ENCODE measurements at places on chromosomes 11 and 22.

DNA sequence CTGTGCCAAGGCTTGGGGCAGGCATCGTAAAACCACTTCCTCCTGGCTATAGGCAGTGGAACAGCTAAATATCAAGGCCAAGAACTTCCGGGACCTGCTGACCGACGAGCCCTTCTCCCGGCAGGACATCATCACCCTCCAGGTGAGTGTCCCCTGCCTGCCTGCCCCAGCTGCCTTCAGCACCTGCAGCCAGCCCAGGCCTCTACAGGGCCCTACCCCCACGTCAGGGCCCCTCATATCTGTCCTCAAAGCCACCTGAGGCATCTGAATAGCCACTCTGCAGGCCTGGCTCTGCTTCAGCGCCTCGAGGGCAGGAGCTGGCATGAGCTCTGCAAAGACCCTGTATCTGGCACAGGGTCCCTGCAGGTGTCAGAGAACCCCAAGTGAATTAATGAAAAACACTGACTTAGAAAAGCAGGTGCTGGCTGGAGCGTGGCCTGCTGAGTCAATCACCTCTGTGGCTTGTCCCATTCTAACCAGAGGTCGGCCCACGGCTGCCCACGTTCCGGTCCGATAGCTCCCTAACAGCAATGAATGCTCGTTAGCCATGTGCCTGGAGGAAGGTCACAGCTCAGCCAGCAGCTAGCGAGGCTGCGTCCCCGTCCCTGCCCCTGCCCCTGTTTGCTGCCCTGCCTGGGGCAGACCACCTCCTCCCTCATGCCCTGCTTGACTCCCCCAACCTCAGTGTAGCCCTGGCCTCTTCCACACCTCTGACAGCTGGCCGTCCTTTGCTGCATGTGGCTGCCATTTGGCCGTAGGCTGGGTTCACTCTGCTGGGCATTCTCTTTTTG, 16.8 kb downstream of the PPIL2 start:
- no peak for DNase-seq

DNA sequence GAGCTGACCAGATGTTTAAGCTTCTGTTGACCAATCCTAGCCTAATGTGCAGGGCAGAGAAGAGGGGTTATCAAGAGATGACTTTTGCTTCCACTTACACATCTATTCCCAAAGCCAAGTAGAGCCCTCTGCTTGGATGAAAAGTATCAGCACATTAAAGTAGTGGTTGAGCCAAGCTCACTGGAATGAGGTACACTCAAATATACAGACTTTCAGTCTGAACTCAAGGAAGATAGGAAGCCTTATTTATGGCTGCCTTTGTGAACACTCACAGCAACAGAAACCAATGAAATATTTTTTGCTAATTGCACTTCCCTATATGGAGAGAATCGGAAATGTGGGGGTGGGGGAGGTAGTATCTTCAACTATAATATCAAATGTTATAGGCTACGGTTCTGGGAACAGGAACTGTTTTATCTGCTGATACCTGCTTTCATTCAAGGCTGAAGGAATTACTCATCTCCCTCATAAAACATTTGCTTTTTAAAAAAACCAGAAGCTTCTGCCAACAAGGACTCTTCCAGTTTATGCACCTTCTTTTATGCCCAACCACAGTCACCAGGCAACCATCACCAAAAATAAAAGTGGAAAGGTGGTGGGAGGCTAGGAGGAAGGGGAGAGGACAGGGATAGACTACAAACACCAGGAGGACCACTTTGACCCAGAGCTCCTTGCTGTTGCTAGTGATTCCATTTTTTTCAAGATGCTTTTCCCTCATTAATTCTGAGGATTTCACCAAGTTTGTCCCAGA, 91.2 kb downstream of the CLPB start:
- no peak for DNase-seq

DNA sequence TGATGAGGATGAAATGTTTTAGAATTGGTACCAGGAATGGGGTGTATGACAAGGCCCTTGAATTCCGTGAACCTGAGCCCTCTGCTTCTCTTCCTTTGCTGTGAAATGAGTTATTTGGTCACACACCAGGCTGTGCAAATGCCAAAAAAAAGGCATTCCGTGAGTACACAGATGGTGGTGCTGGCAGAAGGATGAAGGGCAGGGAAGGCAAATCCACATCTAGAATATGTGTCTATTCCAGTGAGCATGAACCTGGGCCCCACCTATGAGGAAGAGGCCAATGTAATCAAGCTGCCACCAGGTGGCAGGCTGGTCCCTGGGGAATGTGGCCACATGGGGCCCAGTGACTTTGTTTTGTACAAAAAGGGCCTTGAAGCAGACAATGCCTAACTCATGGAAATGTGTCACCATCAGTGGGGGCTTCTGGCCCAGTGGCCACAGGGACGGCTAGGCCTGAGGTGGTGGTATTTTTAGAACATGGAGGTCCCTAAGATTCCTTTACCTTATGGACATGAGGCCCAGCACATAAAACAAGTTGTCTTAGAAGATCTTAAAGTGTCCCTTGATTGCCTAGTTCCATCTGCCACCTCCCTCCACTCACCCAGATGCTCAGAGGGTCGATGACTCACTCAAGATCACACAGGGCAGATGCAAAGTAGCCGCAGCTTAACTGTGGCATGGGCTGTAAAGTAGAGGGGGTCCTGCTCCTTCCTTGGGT, 3.9 kb upstream of the RNF215 start:
- peak; percentile 82 for DNase-seq

- DNase-seq = no peak
These were observed 34.1 kb downstream of the NAALAD2 start for GRCh38 chr11:90168571-90168970.

- DNase-seq = no peak
These were observed 117.5 kb downstream of the SNX19 start for GRCh38 chr11:130798801-130799200.

DNA sequence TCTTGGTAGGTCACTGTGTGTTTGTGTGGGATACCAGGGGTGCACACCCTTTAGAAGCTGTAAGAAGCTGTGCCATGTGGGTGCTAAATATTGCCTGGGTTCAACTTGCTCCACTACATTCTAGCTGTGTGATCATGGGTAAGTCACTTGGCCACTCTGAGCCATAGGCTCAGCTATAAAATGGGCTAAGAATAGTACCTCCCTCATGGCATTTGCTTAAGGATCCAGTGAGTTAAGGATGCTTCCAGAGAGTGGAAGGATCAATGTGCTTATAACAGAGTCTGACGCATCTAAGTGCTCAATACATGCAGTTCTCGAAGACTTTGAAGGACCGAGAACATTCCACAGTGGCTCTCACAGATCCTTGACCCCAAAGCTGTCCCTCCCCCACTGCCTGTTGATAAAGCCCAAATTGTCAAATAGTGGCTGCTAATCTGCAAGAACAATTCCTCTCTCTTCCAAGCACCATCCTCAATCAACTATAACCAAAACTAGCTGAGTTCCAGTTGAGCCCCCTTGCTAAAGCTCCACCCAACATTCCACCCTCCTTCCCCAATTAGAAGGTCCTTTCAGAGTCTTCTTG, 13.2 kb upstream of the TMPRSS6 start:
- no peak for DNase-seq

GRCh38 chr11:117842131-117842941, 17.8 kb upstream of the FXYD2 start:
- no peak for DNase-seq

DNA sequence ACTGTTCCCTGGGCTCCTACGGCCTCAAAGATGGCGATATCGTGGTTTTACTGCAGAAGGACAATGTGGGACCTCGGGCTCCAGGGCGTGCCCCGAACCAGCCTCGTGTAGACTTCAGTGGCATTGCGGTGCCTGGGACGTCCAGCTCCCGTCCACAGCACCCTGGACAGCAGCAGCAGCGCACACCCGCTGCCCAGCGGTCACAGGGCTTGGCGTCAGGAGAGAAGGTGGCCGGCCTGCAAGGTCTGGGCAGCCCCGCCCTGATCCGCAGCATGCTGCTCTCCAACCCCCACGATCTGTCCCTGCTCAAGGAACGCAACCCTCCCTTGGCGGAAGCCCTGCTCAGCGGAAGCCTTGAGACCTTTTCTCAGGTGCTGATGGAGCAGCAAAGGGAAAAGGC, 555 bp downstream of the DDI1 start:
- no peak for DNase-seq

GRCh38 chr11:118276422-118276821, 12.3 kb upstream of the MPZL2 start:
- no peak for DNase-seq
